ENCODE measurements at places on chromosomes 5 and 9.

DNA sequence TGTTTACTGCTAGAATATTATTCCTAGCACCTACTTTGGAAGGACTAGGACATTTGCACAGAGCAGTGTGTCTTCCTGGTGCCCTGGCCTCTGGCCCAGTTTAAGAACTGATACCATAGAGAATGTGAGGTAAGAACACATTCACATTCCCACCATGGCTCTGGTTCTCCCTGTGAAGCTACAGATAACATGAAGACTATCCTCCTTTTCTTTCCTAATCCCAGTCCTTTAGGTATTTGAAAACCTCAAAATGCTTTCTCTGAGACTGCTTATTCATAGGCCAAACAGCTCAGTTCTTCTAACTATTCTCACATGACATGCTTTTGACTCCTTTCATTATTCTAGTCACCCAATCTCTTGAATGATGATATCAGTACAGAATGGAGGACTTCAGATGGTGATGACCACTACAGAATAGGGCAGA is 11.9 kb downstream of the FAM219A start:
- no peak for DNase-seq

- DNase-seq, result no peak
These were observed 738 bp downstream of the FSTL4 start for GRCh38 chr5:133611357-133612248.

GRCh38 chr5:124527220-124527991 is 219.0 kb downstream of the ZNF608 start:
- DNase-seq, result no peak

GRCh38 chr9:21580636-21581378 is 98.7 kb upstream of the IFNE start:
- DNase-seq, result no peak

DNA sequence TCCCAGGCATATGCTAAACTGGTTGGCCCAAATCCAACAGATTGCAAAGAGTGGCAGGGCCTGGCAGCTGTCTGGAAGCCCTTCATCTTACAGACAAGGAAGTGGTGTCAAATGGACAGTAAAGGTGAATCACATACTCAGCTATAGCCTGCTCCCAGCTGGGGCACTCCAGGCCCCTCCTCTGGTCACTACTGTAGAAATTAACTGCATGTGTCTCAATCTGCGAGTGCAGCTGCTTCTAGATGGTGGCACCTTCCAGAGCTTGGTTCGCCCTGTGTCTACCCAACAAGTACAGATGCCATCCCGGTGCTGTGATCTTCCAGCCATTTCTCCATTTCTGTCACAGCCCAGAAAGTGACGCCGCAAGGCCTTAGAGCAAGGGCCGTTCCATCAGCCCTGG is 50.2 kb downstream of the OTULIN start:
- no peak for DNase-seq
